Hematopoietic multipotent progenitor cell treated with erythropoietin and hydrocortisone succinate and interleukin-3 and kit ligand, for 6 days (in vitro differentiated cells): ENCODE measurements at places on chromosomes 4 and X.

- no peak for DNase-seq
Measured at GRCh38 chr4:125541836-125542385, 227.2 kb downstream of the FAT4 start.

DNA sequence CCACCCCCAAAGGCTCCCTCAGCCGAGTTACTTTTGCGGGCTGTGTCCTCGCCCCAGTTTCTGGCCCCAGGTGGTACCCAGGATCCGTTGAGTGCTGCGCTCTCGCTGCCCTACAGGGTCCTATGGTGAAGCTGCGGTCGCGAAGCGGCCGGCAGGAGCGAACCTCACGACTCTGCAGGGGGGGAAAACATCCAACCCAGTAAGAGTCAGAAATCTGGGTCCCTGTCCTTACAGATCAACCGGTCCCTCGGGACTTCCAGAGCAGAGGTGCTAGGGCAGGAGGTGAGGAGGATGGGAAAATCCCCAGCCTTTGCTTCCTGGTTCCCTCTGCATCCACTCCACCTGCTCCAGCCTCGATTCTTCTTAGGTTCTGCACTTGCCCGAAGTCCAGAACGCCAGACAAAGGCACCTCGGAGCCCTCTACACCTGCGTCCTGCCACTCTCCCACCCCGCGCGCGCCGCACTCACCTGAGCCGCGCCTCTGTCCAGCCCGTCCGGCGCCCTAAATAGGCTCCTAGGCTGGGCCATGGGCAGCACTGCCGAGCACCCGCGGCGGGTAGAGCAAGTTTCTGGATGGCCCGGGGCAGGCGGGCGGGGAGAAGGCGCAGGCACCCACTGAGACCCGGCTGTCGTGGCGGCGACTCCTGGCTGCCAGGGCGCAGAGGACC is at the start of gene HS3ST1:
TSS of gene HS3ST1 (minus strand) at position 664 of the 668 bp plus-strand sequence. CDS start 28,889 bp downstream, outside the sequence.
- DNase-seq = no peak

GRCh38 chr4:33878710-33879109 is 2365.6 kb downstream of the ARAP2 start:
- no peak for DNase-seq

DNA sequence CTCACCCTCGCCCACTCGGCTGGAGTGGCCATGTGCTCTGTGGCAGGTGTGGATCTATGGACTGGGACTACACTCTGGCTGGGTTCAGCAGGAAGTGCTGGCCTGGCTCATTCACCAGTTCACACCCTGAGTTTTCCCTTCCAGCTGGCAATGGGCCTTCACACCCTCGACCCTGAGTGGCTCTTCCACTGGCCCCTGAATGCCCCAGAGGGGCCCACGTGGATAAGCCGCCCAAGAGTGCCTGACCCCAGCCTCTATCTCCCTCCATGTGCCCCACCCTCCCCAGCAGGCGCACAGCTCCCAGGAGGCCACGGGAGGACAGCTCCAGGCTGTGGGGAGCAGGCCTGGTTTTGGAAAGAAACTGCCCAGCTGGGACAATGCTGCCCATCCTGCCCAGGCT is 234.1 kb downstream of the AFAP1 start:
- DNase-seq = no peak

- DNase-seq = peak; percentile 79
Measured at GRCh38 chr4:22515888-22516541, at the start of gene ADGRA3. TSS of gene ADGRA3 (minus strand) at chr4:22516066. CDS start at chr4:22515784, 282 bp downstream.

GRCh38 chrX:110317061-110317819 is 645 bp downstream of the AMMECR1 start:
- no peak for DNase-seq

- DNase-seq = no peak
Measured at GRCh38 chr4:124953061-124953460, 240.5 kb upstream of the ANKRD50 start.

- no peak for DNase-seq
Measured at GRCh38 chr4:168751263-168752225, 254.7 kb downstream of the PALLD start.
